Activated naive CD8-positive, alpha-beta T cell treated with anti-CD3 and anti-CD28 coated beads, Interleukin-2, amount 10 ng/mL, durations not matched to agents 7 days and 5 days (primary cell): ENCODE measurements at places on chromosomes 2 and 18.

DNA sequence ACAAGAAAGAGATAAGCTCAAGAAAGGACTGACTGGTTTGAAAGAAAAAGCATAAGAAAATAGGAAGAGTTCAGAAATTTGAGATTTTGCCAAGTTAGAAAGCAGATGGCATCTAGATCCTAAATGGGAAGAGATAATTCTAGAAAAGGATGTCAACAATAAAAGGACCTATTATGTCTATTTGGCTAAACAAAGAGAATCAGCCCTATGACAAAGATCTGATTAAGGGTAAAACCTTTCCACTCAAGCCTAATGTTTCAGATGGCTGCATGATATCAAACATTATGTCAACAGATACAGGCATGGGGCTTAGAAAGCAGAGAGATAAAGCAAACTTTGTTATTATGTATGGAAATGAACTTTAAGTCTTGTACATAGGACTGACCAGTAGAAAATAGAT lies 465.0 kb upstream of the TRIB2 start:
- no peak for DNase-seq

- DNase-seq: no peak
Measured at GRCh38 chr2:122138561-122138960, 383.1 kb downstream of the TSN start.

DNA sequence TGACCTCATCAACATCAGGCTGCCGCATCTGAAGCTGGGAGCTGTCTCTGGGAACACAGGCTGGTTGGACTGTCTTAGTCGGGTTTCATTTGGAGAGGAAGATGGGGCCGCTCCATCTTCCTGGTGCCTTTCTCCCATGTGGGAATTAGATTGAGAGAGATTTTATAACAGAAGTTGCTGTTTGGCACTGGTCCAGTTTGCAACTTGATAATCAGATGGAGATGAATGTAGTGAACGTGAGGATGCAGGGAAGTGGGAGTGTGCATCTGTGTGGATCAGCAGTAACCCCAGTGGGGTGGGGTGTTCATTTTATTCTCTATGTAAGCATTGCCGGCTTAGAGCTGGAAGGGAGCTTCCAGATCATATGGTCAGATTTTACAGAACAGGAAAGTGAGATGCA lies 250.9 kb downstream of the DCDC2C start:
- no peak for DNase-seq

DNA sequence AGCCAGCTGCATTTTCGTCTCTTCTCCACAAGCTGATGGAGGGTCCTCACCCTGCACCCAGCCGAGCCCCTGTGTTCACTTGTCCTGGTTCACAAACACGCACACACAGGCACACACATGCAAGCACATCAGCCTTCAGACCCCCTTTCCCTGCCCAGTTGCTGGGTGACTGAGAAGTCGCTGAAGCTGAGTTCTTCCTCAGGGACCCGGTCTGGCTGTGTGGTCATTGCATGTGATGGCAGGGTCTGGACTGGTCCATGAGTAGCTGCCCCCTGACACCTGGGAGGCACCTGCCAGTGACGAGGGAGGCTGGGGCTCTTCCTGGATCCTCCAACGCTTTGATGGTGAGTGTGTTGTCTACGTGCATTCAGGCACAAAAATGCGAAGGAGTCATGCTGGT lies 546.1 kb upstream of the SALL3 start:
- DNase-seq: no peak

- no peak for DNase-seq
Measured at GRCh38 chr2:176284461-176285049, 15.3 kb downstream of the MTX2 start.

- DNase-seq: no peak
Measured at GRCh38 chr2:8600456-8600855, 81.4 kb upstream of the ID2 start.

DNA sequence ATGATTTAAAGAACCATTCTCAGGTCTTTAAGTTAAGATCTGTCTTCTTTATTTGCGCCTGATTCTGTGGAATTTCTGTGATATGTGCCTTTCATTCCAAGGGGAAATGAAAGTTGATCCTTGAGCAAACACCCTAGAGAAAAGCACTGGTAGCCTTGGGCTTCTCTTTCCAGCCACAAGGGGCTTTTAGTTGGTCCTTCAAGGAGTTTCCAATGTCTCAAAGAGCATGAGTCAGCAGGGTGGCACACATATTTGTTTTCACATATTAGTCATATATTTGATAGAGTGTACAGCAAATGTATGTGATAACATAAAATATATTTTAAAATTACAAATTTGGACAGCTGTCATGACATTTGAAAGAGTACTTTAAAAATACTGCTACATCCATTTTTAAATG lies 339.5 kb downstream of the TXNL1 start:
- DNase-seq: no peak

DNA sequence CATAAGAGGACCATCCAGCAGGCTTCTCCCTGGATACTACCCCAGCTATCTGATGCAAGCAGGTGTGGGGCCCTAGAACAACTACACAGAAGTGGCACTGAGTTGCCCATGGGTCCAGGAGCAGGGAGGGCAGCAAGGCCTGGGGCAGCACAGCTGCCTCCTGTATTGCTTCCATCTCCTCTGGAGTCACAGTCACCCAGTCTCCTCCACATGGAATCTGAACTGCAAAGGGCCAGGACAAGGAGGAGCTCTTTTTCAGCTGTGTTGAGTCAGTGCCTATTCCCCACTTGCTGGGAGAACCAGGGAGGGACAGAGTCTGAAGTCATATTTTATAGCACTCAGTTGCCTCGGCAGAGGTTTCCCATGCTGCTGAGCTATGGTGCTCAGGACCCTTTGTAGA lies 67.9 kb upstream of the ALPP start:
- no peak for DNase-seq

DNA sequence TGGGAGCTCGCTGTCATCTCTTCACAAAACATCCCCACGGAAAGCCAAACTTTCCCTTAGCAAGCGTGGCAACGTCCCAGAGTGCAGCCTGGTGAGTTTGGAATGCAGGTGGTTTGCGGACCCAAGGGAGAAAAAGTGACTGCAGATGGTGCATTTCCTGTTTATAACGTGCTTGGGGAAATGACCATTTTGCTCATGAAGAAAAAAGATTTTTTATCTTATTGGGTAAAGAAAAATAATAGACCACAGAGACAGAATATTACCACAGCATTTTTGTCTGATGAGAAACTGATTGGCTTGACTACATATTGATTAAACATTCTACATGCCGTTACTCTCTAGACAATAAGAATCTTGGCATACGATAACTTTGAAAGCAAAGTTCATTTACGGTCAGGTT lies 136.5 kb downstream of the COPS8 start:
- DNase-seq: no peak

DNA sequence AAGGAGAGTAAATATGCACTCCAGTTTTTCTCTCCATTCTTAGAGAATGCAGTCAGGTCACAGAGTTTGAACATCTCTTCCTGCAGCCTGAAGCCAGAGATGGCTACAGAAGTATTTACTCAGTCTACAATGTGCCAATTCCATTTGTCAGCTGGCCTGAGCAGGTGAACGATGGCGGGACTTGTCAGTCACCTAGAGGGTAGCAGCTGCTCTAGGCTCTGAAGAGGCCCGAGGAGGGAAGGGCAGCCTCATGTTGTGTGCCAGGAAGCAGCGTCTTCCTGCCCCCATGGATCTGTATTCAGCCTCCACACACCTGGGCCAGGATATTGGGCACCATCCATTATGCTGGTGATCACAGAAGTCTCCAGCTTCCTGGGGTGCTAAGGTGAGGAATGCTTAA lies 316.7 kb upstream of the CHAC2 start:
- no peak for DNase-seq

DNA sequence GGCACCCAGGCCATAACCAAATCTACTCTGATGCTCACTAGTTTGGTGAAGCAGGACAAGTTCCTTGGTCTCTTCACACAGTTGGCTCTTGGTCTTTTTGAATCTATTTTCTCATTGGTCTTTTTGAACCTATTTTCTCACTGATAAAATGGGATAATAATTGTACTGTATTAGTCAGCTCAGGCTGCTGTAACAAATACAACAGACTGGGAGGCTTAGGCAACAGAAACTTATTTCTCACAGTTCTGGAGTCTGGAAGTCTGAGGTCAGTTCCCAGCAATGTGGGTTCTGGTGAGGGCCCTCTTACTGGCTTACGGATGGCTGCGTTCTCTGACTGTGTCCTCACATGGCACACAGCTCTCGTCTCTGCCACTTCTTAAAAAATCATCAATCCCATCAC lies 63.5 kb downstream of the C1D start:
- DNase-seq: no peak

DNA sequence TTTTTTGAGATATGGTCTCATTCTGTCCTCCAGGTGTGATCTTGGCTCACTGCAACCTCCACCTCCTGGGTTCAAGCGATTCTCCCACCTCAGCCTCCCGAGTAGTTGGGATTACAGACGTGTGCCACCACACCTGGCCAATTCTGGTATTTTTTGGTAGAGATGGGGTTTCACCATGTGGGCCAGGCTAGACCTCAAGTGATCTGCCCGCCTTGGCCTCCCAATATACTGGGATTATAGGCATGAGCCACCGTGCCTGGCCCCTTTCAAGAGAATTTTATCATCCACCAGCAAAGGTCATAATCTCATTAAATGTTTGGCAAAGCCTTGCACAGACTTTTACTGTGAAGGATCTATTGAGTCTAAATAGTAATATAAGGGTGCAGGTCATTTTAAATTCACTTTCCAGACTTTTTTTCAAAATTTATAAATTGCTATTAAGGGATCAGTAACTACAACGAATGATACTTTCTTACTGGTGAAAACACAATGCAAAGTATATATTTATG lies 2.5 kb downstream of the HADHA start:
- DNase-seq: no peak

- no peak for DNase-seq
Measured at GRCh38 chr18:2699001-2699400, 43.5 kb downstream of the SMCHD1 start.

DNA sequence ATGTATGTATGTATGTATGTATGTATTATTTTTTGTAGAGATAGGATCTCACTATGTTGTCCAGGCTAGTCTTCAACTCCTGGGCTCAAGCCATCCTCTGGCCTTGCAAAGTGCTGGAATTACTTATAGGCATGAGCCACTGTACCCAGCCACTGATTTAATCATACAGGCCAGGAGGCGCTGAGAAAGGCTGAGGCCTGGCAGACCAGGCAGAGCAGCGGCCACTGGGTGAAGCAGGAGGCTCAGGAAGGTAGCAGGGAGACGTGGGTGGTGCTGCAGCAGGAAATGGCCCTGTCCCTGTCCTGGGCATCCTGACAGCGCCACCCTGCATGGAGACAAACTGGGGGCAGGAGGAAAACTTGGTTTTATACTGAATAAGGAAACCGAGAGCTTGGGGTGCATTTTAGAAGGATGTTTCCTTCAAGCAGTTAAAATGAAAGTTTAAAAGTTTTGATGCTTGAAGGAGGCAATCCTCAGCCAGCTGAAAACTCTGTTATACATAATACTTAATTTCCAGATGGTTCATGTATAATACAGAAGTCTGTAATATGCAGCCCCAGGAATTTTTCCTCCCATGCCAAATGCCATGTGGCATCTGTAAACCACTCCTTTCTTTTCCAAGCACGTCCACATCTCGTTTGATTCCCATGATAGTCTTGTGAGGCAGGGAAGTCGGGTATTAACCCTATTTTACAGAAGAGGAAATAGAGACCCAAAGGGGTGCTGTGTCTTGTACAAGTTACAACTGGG lies 182.4 kb downstream of the CELF4 start:
- DNase-seq: no peak

DNA sequence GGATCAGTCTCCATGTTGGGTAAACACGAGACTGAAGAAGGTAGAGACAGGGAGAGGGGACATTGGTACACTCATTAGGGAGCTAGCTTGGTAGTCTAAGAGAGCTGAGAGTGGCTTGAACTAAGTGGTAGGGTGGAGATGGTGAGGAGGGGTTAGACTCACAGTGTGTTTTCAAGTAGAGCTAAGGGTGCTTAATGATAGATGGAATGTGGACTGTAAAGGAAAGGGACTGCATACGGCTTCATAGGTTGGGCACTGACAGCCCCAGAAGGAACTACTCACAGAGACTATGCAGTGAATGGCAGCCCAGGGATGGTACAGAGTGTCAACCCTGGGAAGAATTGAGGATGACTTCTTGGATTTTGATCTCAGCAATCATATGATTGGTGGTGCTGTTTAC lies 178.1 kb downstream of the CCDC85A start:
- DNase-seq: no peak

GRCh38 chr2:84649487-84650142 lies 133.3 kb downstream of the DNAH6 start:
- DNase-seq: no peak

DNA sequence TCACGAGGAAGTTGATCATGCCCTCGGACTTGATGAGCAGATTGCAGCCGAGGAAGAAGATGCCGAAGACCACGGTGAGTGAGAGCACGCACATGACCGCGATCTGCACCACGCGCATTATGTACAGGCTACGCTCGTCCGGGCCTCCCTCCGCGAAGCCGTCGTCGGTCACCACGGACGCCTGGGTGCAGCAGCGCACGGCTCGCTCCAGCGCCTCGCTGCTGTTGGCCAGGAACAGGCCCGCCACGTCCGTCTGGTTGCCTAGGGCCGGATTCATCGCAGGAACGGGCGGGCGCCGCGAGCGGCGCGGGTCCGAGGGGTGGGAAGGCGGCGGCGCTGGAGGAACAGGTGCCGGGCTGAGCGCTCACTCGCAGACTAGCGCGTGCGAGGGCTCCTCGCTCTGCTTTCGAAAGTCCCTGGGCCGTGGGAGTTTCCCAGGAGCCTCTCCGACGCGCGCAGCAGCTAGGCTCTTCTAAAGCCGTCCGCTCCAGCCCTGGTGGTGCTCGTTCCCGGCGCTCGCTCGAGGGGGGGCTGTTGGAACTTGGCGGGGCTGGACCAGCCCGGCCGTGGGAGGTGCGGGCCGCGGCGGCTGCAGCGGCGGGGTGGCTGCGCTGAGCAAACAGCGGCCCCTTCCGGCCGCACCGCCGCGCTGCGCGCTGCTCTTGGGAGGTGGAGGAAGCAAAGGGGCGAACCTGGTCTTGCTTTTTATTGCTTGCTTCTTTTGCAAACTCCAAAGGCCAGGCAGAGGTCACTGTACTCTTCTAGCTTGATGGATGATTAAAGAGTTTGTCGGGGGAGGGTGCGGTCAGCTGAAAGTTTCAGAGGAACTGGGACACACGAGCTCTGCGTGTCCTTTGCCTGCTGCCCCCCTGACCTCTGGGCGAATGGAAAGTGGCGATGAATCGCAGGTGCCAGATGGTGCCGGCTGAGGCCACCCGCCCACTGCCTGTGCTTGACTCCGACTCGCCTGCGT lies at the start of gene RPRM:
TSS of gene RPRM (minus strand) at position 474 of the 973 bp plus-strand sequence. CDS start at position 277, 197 bp downstream.
- DNase-seq: peak; percentile 82

DNA sequence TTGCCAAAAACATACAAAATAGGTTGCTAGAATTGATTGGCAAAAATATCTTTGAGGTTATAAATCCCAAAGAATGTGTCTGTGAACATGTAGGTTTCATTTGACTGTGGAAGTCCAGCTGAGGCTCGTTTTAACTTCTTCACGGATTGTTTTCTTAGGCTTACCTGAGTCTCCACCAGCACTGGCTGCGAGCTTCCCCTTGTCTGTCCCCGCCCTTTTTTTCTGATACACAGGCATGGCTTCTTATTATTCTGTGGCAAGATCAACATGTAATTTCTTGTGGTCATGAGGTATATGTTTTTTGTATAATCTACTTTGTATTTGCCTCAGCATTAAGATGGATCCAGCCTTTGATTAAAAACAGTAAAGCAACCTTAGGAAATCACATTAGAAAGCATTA lies 7.2 kb upstream of the SLC40A1 start:
- DNase-seq: no peak
